ENCODE measurements at places on chromosomes 13 and 19. TPM values are rescaled to one million over a fixed set of nuclear protein-coding genes. Genes with fewer than 3 reads are reported as not detected.

SLC17A7 gene
- 0.19 TPM for total RNA-seq

TMPRSS9 gene
- total RNA-seq: not detected

ZNF414 gene
- total RNA-seq: 38.5 TPM

NANOS2 gene
- not detected for total RNA-seq

LAIR2 gene
- 1.4 TPM for total RNA-seq

SIGLEC8 gene
- not detected for total RNA-seq

C13orf42 gene
- total RNA-seq: not detected

FUT1 gene
- 0.06 TPM for total RNA-seq

KIR2DL1 gene
- 0.47 TPM for total RNA-seq

ITGBL1 gene
- not detected for total RNA-seq

PSG7 gene
- total RNA-seq: not detected

IL12RB1 gene
- total RNA-seq: 76.2 TPM

FAM124A gene
- 0.26 TPM for total RNA-seq

SH2D3A gene
- total RNA-seq: 22.3 TPM

SYNGR4 gene
- not detected for total RNA-seq

MTUS2 gene
- not detected for total RNA-seq

WDR62 gene
- 46.0 TPM for total RNA-seq

SCEL gene
- total RNA-seq: not detected

CIRBP gene
- total RNA-seq: 189 TPM

CEBPA gene
- total RNA-seq: 0.23 TPM

BEST2 gene
- not detected for total RNA-seq

EFNA2 gene
- total RNA-seq: not detected

JOSD2 gene
- 41.7 TPM for total RNA-seq

PCP2 gene
- 0.99 TPM for total RNA-seq

MAP3K10 gene
- 19.9 TPM for total RNA-seq

GGN gene
- total RNA-seq: not detected

ZNF69 gene
- total RNA-seq: 1.2 TPM

PEAK3 gene
- total RNA-seq: not detected

GFY gene
- not detected for total RNA-seq

RYR1 gene
- 1.5 TPM for total RNA-seq

ETV2 gene
- 1.9 TPM for total RNA-seq

HTR2A gene
- total RNA-seq: not detected

PGLYRP2 gene
- total RNA-seq: 0.09 TPM

MISP gene
- total RNA-seq: not detected

GPR4 gene
- total RNA-seq: not detected

VSTM1 gene
- not detected for total RNA-seq

TTYH1 gene
- total RNA-seq: 0.93 TPM

PSG11 gene
- not detected for total RNA-seq

LHFPL6 gene
- not detected for total RNA-seq

CACNA1A gene
- total RNA-seq: 2.1 TPM

All from activated CD8-positive, alpha-beta memory T cell treated with anti-CD3 and anti-CD28 coated beads, Interleukin-2, amount 10 ng/mL, durations not matched to agents 7 days and 5 days (primary cell).